ENCODE measurements at places on chromosomes 11 and 22.

- DNase-seq, result peak; percentile 43
Observed at GRCh38 chr22:49934891-49935557, 16.6 kb downstream of the CRELD2 start.

- DNase-seq, result peak; percentile 52
Observed at GRCh38 chr11:72812967-72813739, 1.1 kb upstream of the ATG16L2 start.

- no peak for DNase-seq
Observed at GRCh38 chr11:96132437-96132836, 208.5 kb upstream of the MTMR2 start.

GRCh38 chr11:126336138-126336541 lies 19.3 kb upstream of the ST3GAL4 start:
- DNase-seq, result no peak

GRCh38 chr22:17841836-17842235 lies 67.6 kb upstream of the BID start:
- DNase-seq, result no peak

- DNase-seq, result peak; percentile 96
Observed at GRCh38 chr11:12159351-12160099, 49.1 kb downstream of the MICAL2 start.

DNA sequence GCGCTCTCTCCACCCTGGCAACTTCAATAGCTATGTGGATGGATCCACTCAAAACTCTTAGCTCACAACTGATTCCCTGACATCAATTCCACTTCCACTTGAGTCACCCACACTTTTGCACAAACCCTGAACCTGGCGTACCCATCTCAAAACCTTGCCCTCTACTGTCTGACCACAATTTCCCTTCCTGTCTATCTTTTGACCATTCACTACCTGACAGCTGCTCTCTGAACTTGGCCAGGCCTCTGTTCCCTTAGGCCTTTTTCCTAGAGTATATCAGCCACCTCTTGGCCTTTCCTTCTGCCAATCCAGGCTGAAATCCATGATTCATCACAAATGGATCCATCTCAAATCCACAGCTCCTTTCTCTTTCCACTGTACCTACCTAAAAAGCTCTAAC lies 106.0 kb downstream of the RPL27A start:
- DNase-seq, result no peak

GRCh38 chr11:121553806-121554205 lies 101.0 kb upstream of the SORL1-AS1 start:
- peak; percentile 62 for DNase-seq

GRCh38 chr11:100849901-100850235 lies 162.8 kb downstream of the ARHGAP42 start:
- DNase-seq, result peak; percentile 40

GRCh38 chr22:18983120-18983651 lies 47.1 kb upstream of the PRODH start:
- DNase-seq, result no peak

- peak; percentile 43 for DNase-seq
Observed at GRCh38 chr11:92841719-92842118, 127.7 kb upstream of the MTNR1B start.

- no peak for DNase-seq
Observed at GRCh38 chr22:20497426-20497825, 1.8 kb upstream of the KLHL22 start.

Measured in fibroblast of lung (primary cell).